ENCODE measurements at places on chromosomes 12 and 14.
A peak's percentile ranks its signal among the peaks of the same experiment; 100 is the strongest.

DNA sequence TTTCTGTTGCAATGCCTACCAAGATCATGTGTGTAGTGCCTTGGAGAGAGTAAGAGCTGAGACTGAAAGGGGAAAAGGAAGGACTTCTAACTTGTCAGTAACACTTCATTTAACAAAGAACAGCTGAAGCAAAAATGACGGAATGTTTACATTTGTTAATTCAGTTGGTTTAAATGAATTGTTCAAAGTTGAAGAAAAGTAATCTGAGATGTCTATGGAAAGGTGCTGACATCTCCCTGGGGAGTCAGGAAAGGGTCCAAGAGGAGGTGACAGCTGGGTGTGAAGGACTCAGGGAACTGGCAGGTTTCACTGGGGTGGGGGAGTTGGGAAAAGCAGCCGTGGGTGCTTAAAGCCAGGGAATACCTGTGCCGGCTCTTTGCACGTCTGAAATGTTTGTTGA lies 7.9 kb downstream of the TMEM63C start:
- DNase-seq, result no peak
- peaks cover 6% of the 10 kb centered on the region for H3K4me1 ChIP-seq
- H3K36me3 ChIP-seq, result no peaks in the 10 kb centered on the region
- H3K27ac ChIP-seq, result no peak overlapping the region
- H3K27me3 ChIP-seq, result peaks cover 13% of the 10 kb centered on the region

DNA sequence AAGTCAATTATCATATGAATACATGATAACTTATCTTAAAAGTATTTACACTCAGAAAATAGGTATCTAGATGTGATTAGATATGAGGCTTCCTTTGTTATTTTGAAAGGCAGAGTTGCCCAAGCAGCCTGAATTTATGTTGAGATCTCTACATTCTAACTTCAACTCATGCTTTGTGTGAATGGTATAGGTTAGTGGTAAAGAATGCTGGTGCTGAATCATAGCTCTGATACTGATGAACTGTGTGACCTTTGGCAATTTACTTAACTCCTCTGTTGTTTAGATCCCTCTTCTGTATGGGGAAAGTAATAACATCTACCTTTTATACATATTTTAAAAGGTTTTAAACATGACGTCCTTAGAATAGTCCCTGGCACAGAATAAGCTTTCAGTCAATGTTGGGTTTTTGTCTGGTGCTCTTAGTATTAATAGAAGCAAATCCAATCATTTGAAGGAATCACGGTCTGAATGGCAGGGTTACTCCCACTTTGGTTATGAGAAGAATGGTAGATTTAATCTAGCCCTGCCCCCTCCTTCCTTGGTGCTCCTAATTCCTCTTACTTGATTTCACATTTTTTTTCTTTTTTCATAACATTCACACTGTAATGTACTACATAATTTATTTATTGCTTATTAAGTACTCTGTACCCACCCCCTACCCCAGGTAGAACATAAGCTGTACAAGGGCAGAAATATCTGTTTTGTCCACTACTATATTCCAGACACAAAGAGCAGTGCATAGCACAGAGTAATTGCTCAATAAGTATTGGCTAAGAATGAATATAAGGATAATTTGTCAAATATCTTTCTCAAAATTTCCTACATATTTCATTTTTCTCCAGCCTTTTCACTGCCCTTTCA lies 203.3 kb upstream of the KRR1 start:
- no peaks in the 10 kb centered on the region for H3K4me1 ChIP-seq
- no peak for DNase-seq
- no peak overlapping the region for H3K4me3 ChIP-seq
- no peaks in the 10 kb centered on the region for H3K36me3 ChIP-seq
- H3K27ac ChIP-seq, result no peak overlapping the region
- H3K27me3 ChIP-seq, result no peaks in the 10 kb centered on the region

DNA sequence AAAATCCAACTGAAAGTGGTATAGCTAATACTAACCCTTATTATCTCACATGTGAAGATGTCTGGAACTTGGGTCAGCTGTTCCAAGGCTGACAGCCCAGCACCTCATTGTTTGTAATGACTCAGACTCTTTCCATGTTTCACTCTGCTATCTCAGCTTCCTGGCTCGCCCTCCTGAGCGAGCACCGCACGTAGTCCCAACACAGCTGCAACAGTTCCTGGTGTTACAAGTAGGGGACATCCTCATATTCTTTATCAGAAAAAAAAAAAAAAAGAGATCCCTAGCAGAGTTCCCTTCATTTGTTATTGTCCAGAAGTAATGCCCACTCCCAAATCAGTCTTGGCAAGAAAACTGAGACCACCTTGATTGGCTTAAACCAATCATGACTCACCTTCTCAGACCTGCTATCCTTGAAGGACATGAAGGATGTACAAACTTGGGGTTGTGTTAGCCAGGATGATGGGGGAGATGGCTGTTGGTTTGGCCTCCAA lies 92.5 kb downstream of the ADCK1 start:
- no peak for DNase-seq
- no peaks in the 10 kb centered on the region for H3K36me3 ChIP-seq
- no peak overlapping the region for H3K4me3 ChIP-seq
- H3K4me1 ChIP-seq, result no peaks in the 10 kb centered on the region
- H3K27me3 ChIP-seq, result no peaks in the 10 kb centered on the region
- no peak overlapping the region for H3K27ac ChIP-seq

DNA sequence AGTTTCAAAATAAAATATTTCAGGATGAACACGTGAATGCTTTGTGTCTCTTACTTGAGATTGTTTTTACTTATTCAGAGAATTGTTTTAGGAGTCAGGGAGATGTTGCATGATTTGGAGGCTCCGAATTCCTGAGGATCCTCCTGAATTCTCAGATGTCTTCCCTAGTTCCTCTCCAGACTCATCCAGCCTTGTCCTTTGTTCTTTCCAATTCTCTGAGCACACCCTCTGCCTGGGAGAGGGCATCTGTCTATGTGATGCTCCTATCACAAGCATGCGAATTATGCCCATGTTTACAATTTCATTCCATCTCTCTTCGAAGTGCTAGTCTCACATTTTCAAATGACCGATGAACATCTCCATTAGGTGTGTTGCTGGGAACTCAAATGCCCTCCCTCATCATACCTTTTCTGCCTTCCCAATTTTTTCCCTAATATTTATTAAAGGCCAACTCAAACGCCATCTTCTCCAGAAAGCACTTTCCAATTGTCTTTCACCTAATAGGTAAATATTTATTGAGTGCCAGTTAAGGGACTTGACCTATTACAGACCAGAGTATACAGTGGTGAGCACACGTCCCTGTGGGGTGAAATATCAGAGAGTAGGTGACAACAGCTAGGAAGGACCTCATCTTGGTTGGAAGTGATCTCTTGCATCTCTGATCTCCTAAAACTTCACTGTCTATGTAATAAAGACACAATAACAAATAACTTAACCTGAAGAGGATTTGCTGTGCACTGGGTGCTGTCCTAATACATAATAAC lies 64.4 kb downstream of the ARF6 start:
- no peak for DNase-seq
- no peak overlapping the region for H3K4me3 ChIP-seq
- H3K4me1 ChIP-seq, result peaks cover 50% of the 10 kb centered on the region
- H3K27ac ChIP-seq, result no peak overlapping the region
- H3K27me3 ChIP-seq, result no peaks in the 10 kb centered on the region

DNA sequence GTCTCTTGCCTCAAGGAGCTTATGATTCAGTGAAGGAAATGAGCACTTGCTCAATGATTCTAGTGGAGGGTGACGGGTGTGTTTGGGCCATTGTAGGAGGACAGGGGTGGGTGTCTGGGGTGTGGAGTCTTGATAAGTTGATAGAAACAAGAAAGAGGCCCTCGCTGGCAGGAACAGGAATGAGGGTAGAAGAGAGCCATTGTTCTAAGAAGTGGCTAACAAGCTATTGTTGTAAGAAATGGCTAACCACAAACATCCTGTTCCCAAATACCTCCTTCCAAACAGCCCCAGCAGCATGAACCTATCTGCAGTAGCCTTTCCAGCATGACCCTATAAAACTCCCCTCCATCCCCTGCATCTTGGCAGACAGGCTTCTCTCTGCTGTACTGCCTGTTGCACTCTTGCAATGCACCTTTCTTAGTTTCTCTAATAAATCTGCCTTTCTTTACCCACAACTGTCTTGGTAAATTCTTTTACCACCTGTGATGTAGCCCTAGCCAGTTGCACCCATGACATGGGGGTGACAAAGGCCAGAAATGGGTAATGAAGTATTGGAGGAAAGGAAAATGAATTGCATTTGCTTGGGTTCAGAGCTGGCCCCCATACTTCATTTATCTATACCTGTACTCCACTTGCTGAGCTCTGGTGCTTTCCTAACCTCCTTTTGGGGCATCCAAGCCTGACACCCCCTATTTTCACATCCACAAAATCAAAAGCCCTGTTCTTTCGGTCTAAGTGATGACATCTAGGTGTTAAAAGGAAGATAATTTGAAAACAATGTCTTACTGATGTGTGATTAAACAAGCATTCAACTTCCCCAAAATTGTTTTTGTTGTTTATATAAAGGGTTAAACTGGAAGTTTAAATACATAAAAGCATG lies 389.1 kb downstream of the GRIN2B start:
- no peak overlapping the region for H3K27ac ChIP-seq
- no peaks in the 10 kb centered on the region for H3K27me3 ChIP-seq
- H3K36me3 ChIP-seq, result no peaks in the 10 kb centered on the region
- H3K4me1 ChIP-seq, result peaks cover 8% of the 10 kb centered on the region
- H3K4me3 ChIP-seq, result no peak overlapping the region

- no peaks in the 10 kb centered on the region for H3K36me3 ChIP-seq
- H3K27me3 ChIP-seq, result no peaks in the 10 kb centered on the region
- no peak overlapping the region for H3K27ac ChIP-seq
Observed at GRCh38 chr14:76537906-76538647, 162.1 kb downstream of the ESRRB start.

DNA sequence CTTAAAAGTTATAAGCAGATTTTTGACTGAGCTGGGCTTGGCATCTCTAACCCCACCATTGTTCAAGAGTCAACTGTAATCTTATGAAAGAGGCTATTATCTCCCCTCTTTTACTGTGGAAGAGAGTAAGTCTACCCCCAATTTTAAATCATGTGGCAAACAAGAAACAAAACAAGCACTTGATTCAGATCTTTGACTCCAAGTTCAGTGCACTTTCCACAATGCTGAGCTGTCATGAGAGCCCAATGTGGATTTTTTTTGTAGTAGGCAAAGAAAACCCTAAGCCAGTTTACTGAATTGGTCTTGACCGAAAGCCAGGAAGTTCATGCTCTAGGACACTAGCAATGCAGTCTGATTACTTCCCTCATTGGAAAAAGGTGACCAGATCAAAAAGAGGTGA lies 306.2 kb downstream of the GALC start:
- no peaks in the 10 kb centered on the region for H3K27me3 ChIP-seq
- no peaks in the 10 kb centered on the region for H3K4me1 ChIP-seq
- no peaks in the 10 kb centered on the region for H3K36me3 ChIP-seq
- no peak overlapping the region for H3K4me3 ChIP-seq
- H3K27ac ChIP-seq, result no peak overlapping the region
- no peak for DNase-seq

- H3K4me3 ChIP-seq, result no peak overlapping the region
- no peaks in the 10 kb centered on the region for H3K36me3 ChIP-seq
- no peaks in the 10 kb centered on the region for H3K27me3 ChIP-seq
Observed at GRCh38 chr14:23600806-23601205, 22.2 kb upstream of the JPH4 start.

- peaks cover 37% of the 10 kb centered on the region for H3K4me1 ChIP-seq
- peak; percentile 16 for DNase-seq
- no peak overlapping the region for H3K27ac ChIP-seq
- no peak overlapping the region for H3K4me3 ChIP-seq
Observed at GRCh38 chr12:76080017-76080728, 4.3 kb downstream of the NAP1L1 start.

DNA sequence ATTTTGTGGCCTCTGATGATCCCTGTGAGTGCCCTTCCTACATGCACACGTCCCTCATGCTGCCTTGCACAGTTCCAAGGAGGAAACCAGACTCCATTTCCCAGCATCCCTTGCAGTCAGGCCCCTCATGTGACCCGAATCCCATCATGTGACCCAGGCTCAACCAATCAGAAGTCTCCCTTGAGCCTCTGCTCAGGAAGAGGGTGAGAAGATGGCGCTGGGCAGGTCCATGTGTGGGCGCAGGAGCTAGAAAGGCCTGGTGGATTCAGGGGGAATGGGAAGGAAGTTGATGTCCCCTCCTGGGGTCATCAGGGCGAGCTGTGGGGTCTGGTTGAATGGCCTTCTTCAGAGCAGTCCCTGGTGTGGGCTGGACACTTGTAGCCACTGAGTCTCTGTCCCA lies 240.5 kb downstream of the ADGRD1 start:
- no peak for DNase-seq
- H3K4me3 ChIP-seq, result no peak overlapping the region
- no peak overlapping the region for H3K27ac ChIP-seq
- H3K4me1 ChIP-seq, result no peaks in the 10 kb centered on the region

DNA sequence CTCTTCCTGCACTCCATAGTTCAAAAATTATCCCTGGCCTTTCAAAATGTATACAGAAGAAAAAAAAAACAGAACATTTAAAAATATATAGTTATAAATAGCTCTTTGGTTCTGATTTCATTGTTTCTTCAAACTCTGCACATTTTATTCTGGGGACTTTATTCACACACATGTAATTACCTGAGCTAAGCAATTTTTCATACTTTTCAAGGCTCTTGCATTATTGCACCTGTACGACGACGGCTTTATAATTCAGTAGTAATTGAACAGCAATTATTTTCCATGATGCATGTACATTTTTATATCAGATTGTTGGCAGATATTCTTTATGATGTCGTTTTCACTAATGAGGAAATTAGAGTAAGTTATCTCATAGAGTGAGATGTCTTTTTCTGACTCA lies 13.5 kb upstream of the SLC15A5 start:
- H3K27ac ChIP-seq, result no peak overlapping the region
- H3K4me3 ChIP-seq, result no peak overlapping the region
- DNase-seq, result no peak
- H3K27me3 ChIP-seq, result no peaks in the 10 kb centered on the region
- no peaks in the 10 kb centered on the region for H3K4me1 ChIP-seq
- no peaks in the 10 kb centered on the region for H3K36me3 ChIP-seq

DNA sequence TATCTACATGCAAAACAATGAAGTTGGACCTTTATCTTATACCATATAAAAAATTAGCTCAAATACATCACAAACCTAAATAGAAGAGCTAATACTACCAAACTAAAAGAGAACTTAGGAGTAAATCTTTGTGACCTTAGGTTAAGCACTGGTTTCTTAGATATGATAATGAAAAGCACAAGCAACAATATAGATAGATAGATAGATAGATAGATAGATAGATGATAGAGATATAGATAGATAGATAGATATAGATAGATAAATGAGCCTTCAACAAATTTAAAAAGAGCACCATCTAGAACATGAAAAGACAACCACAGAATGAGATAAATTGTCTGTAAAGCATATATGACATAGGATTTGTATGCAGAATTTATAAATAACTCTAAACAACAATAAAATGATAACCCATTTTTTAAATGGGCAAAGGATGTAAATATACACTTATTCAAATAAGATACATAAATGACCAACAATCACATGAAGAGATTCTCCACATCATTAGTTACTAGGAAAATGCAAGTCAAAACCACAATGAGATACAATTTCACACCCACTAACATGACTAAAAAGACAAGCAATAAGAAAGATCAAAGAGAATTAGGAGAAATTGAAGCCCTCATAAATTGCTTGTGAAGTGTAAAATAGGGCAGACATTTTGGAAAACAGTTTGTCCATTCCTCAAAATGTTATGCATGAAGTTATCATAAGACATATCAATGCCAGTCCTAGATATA lies 293.7 kb downstream of the BTG1 start:
- no peaks in the 10 kb centered on the region for H3K36me3 ChIP-seq
- DNase-seq, result no peak
- H3K27me3 ChIP-seq, result no peaks in the 10 kb centered on the region

All from B cell (primary cell).